Urinary bladder (tissue), 4 donors: ENCODE measurements at places on chromosomes 7 and 10.

GRCh38 chr7:12540850-12541249 is 29.7 kb upstream of the SCIN start:
- no peak for DNase-seq

GRCh38 chr7:91045606-91046005 is 218.6 kb upstream of the FZD1 start:
- DNase-seq = no peak

DNA sequence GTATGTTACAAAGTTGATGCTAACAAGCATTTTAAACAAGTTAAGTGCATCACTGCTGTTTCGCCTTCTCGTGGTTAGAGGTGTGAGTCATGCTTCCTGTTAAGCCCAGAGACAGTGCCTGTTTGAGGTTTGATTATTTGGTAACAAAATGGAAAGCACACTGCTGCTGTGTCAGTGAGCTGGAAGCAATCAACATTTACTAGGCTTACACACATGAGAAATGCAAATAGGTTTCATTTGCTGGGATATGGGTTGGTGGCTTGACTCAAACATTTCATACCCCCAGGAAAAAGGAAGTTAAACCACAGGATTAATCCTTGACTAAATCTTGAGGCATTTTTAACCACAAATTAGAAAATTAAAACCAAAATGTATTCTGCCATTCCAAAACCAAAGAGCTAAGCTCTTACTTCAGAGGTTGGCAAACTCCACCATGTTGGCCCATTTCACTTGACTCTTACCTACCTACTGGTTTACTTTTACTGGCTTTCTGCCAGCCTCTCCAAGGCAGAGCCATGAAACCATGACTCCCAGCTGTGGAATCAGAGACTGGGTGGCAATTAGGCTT is 139.2 kb downstream of the ETV1 start:
- DNase-seq = no peak

DNA sequence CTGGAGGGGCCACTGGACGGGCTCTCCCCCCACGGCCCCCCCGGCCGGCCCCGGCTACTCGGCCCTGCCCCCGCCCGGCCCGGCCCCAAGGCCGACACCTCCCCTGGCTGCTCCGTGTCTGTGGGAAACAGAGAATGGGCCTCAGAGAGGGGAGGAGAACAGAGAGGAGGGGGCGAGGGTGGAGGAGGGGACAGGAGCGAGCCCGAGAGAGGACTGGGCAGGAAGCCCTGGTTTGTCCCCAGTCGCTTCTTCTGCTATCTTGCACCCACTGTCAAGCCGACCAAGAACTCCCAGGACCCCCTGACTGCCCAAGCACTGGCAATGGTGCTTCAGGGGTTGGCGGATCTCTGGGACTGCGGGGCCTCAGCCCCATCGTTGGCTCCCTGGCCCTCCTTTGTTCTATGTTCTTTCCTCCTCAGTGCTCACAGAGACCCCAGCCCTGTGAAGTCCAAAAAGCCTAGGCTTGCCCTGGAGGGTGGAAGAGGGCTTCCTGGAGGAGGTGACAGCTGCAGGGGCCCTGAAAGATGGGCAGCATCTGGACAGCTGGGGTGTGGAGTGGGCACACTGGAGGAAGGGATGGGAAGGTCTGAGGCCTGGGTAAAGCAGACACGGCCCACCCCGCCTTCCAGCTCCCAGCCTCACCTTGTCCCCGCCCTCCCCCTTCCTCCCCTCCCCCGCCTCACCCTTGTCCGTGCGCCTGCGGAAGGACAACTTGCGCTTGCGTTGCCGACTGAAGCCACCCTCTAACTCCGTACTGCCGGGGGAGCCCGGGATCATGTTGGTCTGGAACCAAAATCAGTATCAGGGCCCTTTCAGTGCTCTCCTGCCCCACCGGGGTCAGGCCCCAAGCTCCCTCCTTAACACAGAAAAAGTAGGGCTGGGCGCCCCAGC is 30.1 kb downstream of the KCNH2 start:
- no peak for DNase-seq

DNA sequence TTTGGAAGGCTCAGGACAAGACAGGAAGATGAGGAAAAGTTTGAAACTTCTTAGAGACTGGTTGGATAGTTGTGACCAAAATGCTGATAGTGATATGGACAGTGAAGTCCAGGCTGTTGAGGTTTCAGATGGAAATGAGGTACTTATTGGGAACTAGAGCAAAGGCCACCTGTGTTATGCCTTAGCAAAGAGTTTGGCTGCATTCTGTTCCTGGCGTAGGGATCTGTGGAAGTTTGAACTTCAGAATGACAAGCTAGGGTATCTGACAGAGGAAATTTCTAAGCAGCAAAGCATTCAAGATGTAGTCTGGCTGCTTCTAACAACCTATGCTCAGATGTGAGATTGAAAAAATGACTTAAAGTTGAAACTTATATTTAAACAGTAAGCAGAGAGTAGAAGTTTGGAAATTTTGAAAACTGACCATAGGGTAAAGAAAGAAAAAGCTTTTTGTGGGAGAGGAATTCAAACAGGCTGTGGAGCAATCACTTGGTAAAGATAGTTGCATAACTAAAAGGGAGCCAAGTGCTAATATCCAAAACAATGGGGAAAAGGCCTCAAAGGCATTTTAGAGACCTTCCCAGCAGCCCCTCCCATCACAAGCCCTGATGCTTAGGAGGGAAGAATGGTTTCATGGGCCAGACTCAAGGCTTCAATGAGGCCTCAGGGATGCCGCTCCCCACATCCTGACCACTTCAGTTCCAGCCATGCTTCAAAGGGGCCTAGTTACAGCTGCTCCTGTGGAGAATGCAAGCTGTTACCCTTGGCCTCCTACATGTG is 415.1 kb downstream of the INHBA start:
- no peak for DNase-seq

DNA sequence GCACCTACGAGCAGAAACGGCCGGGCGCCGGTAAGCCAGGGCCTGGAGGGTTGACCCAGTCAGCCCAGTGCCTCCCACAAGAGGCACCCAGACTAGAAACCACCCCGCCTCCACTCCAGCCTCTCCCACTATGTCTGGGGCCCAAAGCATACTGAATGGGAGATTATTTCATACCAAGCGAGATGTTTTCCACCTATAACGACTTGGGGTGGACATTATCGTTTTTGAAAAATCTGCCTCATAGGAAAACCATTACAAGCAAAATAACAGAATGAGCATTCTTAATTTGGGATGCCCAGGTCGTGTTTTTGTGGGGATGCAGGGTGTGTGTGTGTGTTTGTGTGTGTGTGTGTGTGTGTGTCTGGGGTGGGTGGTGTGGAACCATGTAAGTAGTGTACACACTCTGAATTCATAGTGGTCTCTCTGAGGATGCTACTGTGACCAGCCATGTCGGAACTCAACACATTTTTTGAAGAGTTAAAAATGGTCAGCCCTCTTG is 1.6 kb downstream of the HOXA6 start:
- no peak for DNase-seq

- no peak for DNase-seq
Measured at GRCh38 chr7:148772297-148773089, 73.8 kb downstream of the CUL1 start.

- no peak for DNase-seq
Measured at GRCh38 chr10:115092555-115093285, 445 bp upstream of the ATRNL1 start.

GRCh38 chr10:131651674-131652437 is 249.0 kb upstream of the PPP2R2D start:
- no peak for DNase-seq

DNA sequence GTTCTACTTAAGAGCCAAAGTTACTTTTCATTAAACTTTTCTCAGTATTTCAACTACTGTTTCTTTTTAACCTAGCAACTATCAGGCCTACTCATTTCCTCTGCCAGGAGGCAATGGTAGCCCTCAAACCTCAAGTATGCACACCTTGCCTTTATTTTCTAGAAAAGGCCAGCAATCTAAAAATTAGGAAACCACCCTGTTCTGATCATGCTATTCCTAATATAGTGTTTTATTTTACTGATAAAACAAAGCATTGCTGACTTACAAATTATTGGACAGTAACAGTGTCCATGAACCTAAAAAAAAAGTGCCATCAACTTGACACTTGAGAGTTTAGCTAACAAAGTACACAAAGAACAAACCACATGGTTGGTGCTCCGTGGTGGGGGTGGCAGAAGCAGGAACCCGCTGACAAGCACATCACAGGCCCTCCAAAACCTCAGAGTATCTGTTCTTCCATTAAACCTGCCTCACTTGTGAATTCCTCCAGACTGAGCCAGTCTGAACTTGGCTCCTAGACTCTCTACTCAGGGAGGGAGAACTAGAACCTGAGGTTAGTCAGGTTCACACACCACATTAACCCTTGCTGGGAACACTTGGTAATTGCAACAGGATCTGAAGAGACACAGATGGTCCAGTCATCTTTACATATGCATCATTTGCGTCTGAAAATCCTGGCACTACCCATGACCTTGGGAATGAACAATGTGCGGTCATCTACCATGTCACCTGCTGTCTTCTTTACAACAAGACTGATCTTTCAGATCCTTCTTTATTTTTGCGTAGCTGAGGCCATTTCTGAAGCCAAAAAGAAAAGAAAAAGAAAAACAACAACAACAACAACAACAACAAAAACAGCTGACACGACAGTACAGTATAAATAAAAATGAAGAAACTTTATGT is 31.9 kb downstream of the PIP4K2A start:
- no peak for DNase-seq

DNA sequence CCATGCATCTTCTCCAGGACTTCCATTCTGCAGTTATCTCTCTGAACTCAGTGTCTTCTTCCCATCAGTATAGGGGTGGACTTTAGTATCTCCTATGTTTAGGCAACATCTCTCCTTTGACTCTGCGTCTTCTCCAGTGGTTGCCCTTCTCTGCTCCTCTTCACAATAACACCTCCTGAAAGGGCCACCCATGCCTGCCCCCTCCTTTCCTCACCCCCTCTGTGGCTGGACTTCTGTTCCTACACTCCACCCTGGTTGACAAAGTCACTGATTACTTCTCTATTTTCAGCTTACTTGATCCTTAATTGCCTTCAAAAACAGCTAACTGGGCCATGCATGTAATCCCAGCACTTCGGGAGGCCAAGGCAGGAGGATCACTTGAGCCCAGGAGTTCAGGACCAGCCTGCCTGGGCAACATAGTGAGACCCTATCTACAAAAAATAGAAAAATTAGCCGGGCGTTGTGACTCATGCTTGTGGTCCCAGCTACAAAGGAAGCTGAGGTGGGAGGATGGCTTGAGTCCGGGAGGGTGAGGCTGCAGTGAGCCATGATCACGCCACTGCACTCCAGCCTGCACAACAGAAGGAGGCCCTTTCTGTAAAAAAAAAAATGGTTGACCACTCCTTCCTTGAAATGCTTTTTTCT is 13.7 kb downstream of the SRGN start:
- no peak for DNase-seq

DNA sequence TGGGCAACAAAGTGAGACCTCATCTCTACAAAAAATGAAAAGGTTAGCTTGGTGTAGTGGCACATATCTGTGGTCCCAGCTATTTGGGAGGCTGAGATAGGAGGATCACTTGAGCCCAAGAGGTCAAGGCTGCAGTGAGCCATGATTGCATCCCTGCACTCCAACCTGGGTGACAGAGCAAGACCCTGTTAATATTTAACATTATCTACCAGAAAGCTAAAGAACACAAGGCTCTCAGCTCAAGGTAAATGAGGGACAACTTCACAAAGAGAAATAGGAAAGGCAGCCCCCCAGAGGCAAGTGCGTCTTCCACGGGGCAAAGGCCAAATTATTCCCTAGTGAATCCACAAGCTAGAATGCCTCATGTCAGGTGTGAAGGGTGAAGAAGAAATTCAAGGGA is 109.6 kb upstream of the PFKP start:
- DNase-seq = no peak

DNA sequence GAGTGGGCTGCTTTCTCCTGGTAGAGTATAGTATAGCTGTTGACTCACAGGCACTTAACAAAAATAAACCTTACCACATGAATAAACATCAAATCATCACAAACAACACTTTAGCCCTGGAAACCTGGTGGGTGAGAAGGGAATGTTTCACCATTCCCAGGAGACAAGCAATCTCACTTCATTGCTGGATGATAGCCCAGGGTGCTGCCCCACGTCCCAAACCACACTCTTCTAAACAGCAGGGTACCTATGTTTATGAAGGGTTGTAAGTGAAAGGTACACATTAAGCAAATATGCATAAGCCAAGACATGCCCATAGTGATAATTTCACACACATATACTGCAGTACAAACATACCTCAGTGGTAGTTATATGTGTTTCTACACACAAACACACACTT is 276.2 kb downstream of the FGFR2 start:
- DNase-seq = no peak

GRCh38 chr7:31036924-31037323 is 15.2 kb upstream of the ADCYAP1R1 start:
- DNase-seq = no peak

DNA sequence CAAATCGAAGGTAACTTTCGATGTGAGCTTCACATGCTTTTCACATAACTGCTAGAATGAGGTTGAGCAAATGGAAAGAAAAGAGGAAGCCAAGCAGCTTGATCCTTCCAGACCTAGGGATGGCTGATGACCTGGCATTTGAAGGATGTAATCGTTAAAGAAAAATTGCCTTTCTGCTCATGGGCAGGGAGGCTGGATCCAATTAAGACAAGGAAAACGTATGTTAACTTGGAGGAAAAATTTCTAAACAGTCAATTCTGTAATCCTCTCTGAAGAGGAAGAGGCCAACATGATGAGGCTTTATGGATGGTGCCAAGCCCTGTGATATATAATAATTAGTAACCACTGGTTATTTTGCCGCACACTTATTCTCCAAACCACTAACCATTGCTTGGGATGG is 12.5 kb downstream of the GRK5 start:
- DNase-seq = no peak

GRCh38 chr10:4294996-4295792 is 510.2 kb upstream of the KLF6 start:
- DNase-seq = no peak

- DNase-seq = no peak
Measured at GRCh38 chr7:2541291-2542010, 13.9 kb downstream of the BRAT1 start.

DNA sequence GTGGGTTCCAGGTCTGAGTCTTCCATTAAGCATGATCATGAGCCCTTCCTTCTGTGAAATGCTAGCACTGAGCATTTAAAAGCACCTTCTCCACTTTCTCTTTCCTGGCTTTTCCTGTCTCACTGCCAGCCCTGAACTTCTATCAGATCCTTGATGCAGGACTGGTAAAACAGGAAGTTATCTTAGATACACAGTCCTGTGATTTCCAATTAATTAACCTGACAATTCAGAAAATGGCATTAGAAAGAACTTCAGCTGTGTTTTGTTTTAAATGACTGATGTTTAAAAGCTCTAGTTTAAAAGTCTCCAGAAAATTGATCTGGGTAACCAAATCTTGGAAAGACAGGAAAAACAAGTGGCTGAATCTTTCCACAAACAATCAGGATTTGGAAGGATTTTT is 79.0 kb upstream of the MACROH2A2 start:
- no peak for DNase-seq

- no peak for DNase-seq
Measured at GRCh38 chr10:3757638-3758490, 27.1 kb downstream of the KLF6 start.
